ENCODE measurements at places on chromosomes 2 and 18. TPM values are rescaled to one million over a fixed set of nuclear protein-coding genes. Genes with fewer than 3 reads are reported as not detected.

DNA sequence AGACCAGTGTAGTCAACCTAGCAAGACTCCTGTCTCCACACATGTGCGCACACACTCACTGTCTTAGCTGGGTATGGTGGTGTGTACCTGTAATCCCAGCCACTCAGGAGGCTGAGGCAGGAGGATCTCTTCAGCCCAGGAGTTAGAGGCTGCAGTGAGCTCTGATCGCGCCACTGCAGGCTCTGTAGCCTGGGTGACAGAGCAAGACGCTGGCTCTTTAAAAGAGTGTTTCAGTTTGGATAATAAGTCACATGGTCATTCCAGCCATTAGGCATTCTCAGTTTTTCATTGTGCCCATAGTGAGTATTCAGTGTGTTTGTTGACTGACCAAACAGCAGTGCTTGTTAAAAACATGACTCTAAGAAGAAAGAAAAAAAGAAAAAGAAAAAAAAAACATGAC, 31.0 kb downstream of the RAB10 start:
- no peak for DNase-seq

- DNase-seq = no peak
Observed at GRCh38 chr18:41992066-41992465, 37.0 kb downstream of the PIK3C3 start.

DNA sequence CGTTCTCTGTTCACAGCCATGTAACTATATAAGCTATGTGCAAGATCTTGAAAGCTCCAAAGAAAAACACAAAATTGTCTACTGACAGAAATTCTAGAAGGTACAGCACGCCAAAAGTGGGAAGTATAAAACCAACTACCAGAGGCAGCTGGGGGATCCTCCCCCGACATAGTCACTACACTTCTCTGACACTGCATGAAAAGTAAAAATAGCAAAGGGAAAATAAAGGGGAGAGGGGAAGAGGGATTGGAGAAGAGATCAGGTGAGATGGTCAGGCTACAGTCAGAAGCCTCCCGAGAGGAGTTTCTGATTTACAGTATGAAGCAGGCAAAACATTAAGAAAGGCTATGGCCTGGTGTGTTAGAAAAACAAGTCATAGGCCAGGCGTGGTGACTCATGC, 39.8 kb upstream of the PCBP1 start:
- DNase-seq = no peak

GRCh38 chr18:76979111-76979751, 153.4 kb downstream of the MBP start:
- no peak for DNase-seq

Gene GLI2
- 4.2 TPM for total RNA-seq

Gene GCA
- total RNA-seq = 11.3 TPM

Gene PROC
- not detected for total RNA-seq

All from Daoy (cell line).